Airway epithelial cell (primary cell): ENCODE measurements at places on chromosomes 7 and 10. TPM values are rescaled to one million over a fixed set of nuclear protein-coding genes. Genes with fewer than 3 reads are reported as not detected.

Gene RPP38
- 13.1 and 20.0 TPM in 2 replicates for total RNA-seq

Gene CUEDC2
- total RNA-seq = 72.5 and 80.3 TPM in 2 replicates

Gene NEBL
- 13.4 and 17.1 TPM in 2 replicates for total RNA-seq

Gene CYP3A5
- 1.9 and 3.0 TPM in 2 replicates for total RNA-seq

Gene MRLN
- total RNA-seq = not detected in 2 replicates

Gene PILRA
- total RNA-seq = not detected in 2 replicates

Gene SLC16A12
- 0.07 TPM in 1 of 2 replicates, not detected in the other for total RNA-seq

Gene TAS2R3
- total RNA-seq = 0.35 and 0.70 TPM in 2 replicates

Gene ACTL6B
- not detected in 2 replicates for total RNA-seq

Gene SMO
- total RNA-seq = 17.4 and 17.9 TPM in 2 replicates

Gene EN2
- not detected in 2 replicates for total RNA-seq

Gene ATAD1
- 34.8 and 38.6 TPM in 2 replicates for total RNA-seq

Gene PTF1A
- total RNA-seq = not detected in 2 replicates

Gene A1CF
- not detected in 2 replicates for total RNA-seq

Gene CEP41
- total RNA-seq = 11.5 and 14.5 TPM in 2 replicates

Gene MAGI2
- total RNA-seq = 0.21 and 0.28 TPM in 2 replicates

Gene DHX32
- total RNA-seq = 35.1 and 41.3 TPM in 2 replicates

Gene NODAL
- total RNA-seq = 0.28 TPM in 1 of 2 replicates, not detected in the other

Gene ZPBP
- total RNA-seq = not detected in 2 replicates

Gene RELN
- total RNA-seq = not detected in 2 replicates

Gene H2BK1
- total RNA-seq = not detected in 2 replicates

Gene VIM
- total RNA-seq = 504 and 507 TPM in 2 replicates

Gene HIF1AN
- 6.6 and 8.4 TPM in 2 replicates for total RNA-seq

Gene SERPINE1
- total RNA-seq = 166 and 251 TPM in 2 replicates

Gene ANKRD2
- total RNA-seq = 0.63 and 1.4 TPM in 2 replicates

Gene CPA5
- total RNA-seq = not detected in 2 replicates

Gene NFE2L3
- total RNA-seq = 11.4 and 12.5 TPM in 2 replicates

Gene VAX1
- not detected in 2 replicates for total RNA-seq

Gene NKX2-3
- not detected in 2 replicates for total RNA-seq

Gene ANKRD61
- not detected in 2 replicates for total RNA-seq

Gene PVRIG
- total RNA-seq = not detected in 2 replicates

Gene CH25H
- 0.33 TPM in 1 of 2 replicates, not detected in the other for total RNA-seq

Gene LOXL4
- total RNA-seq = 0.14 and 0.42 TPM in 2 replicates

Gene ADARB2
- not detected in 2 replicates for total RNA-seq

Gene CYP26A1
- not detected in 2 replicates for total RNA-seq
